ENCODE measurements at places on chromosomes 16 and 17.

GRCh38 chr17:70394473-70395232, 225.3 kb downstream of the KCNJ2 start:
- no peak for DNase-seq

GRCh38 chr17:42141382-42141781, 13.4 kb downstream of the RAB5C start:
- no peak for DNase-seq

DNA sequence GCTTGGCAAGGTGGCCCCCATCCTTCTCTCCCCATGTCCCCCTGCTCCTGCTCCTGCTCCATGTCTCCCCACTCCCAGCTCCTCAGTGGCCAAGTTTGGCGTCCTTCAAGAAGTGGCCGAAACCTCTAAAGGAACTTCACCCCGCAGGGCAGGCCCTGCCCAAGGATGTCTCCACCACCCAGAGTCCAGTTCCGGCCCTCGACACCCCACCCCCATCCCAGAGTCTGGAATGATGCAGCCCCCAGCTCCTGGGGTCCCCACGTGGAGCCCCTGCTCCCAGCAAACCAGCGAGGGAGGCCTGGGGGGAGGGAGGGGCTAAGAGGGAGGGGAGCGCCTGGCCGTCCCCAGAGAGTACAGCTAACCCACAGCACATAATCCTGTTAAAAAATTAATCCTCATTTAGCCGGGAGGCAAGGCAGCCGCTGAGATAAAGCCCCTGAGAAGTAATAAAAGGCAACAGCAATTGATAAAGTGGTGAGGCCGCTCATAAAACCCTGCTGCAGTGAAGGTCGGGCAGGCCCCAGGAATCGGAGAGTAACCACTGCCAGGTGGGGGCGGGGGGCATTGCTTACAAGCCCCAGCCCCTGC, 9.9 kb upstream of the ENPP7 start:
- no peak for DNase-seq

DNA sequence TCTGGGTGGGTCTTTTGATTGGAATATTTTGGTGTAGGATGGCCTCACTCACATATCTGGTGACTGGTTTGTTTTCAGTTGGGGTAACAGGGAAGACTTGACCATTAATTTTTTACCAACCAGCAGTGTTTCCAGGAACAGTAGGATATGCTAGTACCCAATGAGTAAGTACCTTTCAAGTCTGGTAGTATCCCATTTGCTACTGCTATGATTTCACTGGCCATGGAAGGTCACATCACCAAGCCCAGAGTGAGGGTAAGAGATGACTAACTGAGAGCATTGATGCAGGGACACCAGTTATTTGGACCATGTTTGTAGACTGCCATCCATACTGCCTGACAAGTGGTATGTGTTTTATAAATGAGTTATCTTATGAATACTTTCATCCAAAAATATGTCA, 277.7 kb downstream of the MAP2K6 start:
- DNase-seq = no peak

DNA sequence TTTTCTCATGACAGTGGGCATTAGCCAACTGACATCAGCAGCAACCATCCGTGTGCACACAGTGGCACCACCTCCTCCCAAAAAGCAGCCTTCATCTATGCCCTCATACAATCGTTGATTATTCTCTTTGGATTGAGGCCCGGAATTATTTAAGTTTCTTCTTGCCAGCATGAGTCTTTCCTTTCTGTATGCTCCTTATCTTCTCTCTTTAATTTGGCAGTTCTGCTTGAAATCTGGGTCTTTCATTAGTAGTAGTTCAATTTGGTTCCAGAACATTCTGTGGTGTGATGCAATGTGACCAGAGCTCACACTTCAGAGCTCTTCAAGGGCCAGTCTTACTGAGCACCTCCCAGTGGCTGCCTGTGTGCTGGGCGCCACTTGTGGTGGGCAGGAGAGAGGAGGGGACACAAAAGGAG, 52.2 kb upstream of the STH start:
- DNase-seq = no peak

DNA sequence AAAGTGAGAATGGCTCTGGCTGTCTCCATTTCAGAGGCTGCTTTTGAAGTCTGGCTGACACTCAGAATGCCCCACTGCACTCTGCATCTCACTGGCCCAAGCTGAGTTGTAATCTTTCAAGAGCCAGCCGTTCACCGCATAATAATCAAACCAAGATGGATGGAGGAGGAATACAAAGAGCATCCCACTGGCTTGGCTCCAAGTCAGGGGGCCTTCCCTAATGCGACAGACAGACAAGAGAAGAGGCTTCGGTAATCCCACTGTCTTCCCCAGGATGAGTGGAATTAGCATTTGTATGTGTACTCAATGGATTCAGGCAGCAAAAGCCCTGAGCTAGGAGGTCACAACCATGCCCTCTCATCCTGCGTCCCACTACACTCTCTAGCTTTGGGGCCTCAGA, 68.0 kb downstream of the CBLN1 start:
- no peak for DNase-seq

GRCh38 chr16:68478526-68479250, 30.4 kb upstream of the SMPD3 start:
- no peak for DNase-seq

DNA sequence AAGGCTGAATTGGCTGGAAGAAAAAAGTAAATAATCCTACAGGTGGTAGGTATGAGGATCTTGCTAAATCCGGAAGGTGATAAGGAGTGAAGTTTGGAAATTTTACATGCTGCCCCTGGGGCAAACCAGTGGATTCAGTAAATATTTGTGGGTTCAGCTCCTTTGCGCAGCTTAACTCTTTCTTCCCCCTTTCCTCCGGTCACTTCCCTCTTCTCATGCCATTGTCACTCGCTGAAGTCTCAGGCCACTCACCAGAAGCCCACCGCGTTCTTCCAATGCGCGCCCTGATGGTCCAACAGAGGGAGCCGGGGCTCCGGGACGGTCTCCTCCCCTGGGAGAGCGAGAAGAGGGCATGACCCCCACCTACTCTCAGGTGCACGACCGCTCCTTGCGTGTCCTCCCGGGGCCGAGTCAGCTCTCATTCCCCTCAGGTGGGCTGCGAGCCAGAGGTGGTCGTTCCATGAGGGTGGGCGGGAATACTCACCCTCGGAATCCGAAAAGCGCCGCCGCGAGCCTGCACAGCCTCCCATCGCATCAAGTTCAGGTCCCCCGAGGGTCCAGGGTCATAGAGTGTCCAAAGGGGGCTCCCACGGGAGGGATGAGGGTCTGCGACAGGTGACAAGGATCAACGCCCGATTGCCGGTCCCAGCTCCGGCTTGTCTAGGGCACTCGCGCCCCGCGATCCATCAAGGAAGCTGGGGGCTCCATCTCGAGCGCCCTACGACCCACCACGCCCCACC, 474 bp downstream of the CLN3 start:
- no peak for DNase-seq

DNA sequence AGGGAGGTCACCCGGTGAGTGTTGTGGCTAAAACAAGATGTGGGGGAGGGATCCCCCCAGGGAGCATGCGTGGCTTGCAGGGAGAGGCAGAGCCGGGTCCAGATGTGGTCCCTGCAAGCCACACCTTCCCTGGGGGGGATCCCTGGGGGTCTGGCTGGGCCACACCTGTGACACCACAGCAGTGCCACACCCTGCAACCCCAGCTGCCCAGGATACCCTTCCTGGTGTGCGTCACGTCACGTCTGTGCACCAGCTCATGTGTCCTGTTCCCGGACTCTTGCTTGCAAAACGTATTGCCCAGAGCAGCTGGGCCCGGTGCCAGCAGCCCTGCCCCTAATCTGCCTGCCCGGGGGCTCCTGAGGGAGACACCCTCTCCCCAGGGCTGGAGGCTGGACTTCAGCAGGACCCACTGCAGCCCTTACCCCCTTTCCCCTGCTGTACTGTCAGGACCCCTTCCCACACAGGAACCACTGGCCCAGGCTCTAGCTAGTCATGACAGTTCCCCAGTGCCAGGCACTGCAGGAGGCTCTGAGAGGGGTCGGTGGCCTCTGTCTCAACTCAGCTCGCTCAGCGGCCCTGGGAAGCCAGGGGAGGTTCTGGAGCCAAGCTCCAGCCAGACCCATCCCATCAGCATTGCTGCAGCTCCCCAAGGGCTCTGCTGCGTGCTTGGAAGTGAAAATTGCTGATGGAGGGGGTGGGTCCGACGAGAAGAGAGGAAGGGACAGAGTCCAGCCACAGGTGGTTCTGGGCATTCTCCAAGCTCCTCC, 25.8 kb upstream of the ACSF3 start:
- DNase-seq = no peak

DNA sequence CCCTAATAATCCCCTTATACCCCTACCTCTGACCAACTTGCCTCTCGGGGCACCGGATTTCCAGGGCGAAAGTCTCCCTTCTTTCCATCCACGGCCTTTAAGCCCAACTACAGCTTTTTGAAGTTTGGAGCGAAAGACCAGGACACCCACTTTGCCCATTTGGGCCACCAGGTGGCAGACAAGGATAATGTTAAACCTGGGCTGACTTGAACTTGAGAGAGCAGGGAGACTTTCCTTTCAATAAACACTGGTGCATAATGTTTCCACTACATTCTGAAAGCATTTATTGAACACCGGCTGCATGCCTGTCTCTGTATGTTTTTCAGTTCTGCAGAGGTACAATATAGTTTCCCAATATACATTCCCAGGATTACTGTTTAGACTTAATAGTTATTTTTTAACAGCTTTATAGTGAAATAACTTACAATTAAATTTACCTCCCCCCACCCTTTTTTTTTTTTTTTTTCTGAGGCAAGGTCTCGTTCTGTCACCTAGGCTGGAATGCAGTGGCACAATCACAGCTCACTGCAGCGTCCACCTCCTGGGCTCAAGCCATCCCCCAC, 6.9 kb upstream of the CES3 start:
- peak; percentile 87 for DNase-seq

GRCh38 chr16:73040735-73041402, 7.1 kb downstream of the ZFHX3 start:
- DNase-seq = no peak

- no peak for DNase-seq
These were observed 541 bp downstream of the ACACA start for GRCh38 chr17:37405955-37406634.

DNA sequence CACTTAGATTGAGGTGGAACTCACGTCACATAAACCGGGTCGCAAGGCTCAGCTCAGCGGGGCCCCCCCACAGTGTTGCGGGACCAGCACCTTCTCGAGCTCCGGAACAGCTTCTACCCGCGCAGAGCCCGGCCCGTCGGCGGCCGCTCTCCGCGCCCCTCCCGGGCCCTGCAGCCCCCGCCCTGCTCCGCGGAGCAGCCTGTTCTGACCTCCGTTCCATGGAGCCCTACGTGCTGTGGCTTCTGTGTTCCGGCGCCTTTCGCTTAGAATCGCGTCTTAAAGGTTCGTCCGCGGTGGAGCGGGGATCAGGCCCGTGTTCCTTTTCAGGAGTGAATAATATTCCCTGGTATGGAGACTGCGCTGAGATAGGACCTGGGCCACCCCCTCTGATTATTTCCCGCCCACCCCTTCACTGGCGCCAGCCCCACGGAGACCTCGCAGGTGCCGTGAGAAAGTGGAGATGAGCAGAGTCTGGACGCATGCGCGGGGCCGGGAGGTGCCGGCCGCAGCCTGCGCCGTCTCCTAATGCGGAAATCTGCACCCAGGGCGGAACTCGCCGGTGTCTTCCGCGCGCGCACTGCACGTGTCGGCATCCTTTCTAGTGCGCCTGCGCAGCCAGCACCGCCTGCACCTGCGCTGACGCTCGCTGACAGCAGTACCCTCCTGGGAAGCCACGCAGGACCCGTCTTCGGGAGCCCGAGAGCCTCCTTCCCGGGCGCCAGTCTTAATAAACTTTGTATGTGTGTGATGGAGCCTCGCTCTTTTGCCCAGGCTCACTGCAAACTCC, 30.9 kb downstream of the ZNF778 start:
- no peak for DNase-seq

All from activated CD4-positive, alpha-beta T cell treated with anti-CD3 and anti-CD28 coated beads, Interleukin-10, Interleukin-2, amounts not matched to agents 100 ng/mL and 50 ng/mL, durations not matched to agents 16 hours and 8 hours (primary cell).